ENCODE measurements at places on chromosomes 6 and 20.

DNA sequence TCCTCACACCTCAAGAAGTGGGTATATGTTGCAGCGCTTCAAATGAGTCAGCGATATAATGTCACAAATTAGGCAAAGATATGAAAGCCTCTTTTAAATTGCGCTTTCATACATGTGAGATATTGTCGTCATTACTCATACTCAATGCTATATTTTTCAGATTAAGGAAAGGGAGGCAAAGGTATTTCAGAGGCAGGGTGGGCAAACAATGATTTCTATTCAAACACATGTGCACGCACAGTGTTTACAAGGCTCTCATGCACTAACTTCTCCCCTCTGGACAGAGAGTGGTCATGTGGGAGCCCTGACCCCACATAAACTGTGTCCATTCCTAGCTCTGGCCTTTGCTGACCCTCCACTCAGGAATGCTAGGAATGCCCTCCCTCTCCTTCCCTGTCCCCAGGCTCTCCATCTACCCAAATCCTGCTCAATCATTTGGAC, 112.1 kb upstream of the TMEM170B start:
- DNase-seq = no peak

DNA sequence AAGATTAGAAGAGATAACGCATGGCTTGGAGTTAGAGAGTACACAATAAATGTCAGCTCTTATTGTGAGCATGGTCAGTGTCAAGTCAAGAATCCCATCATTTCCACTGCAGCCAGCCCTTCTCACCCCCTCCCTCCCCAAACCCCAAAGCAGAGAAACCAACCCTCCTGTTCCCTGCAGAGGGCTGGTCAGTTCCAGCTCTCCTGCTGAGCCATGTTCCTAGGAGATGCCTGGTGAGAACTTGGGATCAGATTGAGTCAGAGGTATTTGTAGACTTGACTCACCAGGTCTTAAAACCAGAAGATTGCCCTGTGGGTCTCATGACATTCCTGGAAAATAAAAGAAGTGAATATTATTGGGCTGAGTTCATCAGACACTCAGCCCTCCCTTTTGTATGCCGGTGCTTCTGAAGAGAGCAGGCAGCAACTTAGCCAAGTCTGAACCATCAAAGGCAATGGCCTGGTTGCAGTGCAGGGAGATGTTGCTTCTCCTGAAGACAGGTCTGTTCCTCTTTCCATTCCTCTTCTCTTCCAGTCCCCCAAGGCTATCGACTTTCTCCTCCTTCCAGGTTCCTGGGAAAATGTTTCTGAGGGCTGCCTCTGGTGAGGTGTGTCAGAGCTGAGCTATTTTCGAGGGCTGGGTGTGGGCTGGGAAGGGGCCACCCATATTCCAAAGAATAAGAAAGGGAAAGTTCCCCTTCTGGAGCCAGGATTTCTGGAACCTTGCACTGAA, 278.2 kb upstream of the SUPT3H start:
- no peak for DNase-seq

- DNase-seq = no peak
These were observed 751.5 kb downstream of the EPHA7 start for GRCh38 chr6:92667843-92668242.

DNA sequence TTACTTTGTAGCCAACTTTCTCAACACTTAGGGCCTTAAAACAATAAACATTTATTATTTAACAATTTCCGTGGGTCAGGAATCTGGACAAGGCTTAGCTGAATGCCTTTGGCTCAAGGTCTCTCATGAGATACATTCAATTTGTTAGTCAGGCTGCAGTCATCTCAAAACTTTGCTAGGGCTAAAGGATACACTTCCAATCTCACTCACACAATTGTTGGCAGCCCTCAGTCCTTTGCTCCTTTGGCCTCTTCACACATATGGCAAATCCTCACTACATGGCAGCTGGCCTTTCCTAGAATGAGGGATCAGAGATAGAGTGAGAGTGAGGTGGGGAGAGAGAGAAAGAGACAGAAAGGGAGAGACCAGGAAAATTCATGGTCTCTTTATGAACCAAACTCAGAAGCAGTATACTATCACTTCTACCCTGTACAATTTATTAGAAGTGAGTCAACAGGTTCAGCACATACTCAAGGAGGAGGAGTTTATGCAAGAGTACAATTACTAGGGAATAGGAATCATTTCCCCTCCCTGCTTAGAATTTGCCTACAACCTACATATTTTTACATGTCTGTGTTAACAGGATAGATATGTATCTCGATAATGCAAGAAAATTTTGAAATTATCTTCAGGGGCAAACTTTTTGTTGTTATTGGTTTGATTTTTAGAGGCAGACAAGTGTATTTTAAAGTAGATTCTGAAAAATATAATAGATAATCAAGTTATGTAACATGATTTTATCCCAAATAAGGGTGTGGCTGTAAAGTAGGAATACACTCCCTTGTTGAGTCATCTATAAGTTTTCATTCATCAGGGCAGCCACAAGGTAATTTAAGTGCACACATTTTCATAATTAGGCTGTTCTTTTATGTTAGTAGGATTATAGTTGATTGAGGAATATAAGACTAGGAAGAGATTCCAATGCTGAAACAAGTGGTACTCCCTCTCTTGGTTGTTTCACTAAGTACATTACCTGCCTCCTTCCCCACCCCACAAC, 85.9 kb upstream of the HMGCLL1 start:
- DNase-seq = no peak

DNA sequence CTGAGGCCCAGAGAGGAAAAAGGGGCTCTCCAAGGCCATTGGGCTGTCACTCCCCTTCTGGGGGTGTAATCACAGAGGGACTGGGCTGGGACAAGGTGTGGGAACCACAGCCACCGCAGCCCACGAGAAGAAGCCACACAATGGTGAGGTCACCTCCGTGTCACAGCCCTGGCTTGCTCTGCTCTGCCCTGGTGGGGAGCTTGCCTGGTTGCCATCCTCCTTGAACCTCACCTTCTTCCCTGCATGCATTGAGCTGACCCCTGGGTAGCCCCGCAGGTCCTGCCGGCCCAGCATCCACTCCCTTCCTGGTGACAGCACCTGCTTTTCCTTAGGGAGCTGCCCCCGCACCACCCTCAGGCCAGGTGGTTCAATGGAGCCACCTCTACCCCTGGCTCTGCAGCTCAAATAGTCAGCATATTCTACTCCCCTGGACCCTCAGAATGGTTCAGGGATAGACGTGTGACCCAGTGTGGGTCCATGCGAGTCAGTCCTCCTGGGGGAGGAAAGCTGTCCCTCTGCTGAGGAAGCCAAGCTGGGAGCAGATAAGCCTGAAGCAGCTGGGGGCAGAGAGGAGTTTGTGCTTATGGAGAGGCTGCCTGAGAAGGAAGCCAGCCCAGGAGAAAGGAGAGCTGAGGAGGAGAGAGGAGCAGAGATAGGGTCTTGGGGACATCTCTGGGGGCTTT, 21.3 kb downstream of the RBM38 start:
- no peak for DNase-seq

- no peak for DNase-seq
These were observed 6.7 kb downstream of the PSMA7 start for GRCh38 chr20:62136283-62137091.

GRCh38 chr6:95693108-95693507, 115.8 kb downstream of the MANEA start:
- no peak for DNase-seq

GRCh38 chr6:73624896-73625295, 28.9 kb downstream of the SLC17A5 start:
- no peak for DNase-seq

GRCh38 chr6:45567879-45568278, 190.1 kb upstream of the SUPT3H start:
- DNase-seq = no peak

GRCh38 chr20:14568225-14568624, 230.8 kb upstream of the FLRT3 start:
- no peak for DNase-seq

DNA sequence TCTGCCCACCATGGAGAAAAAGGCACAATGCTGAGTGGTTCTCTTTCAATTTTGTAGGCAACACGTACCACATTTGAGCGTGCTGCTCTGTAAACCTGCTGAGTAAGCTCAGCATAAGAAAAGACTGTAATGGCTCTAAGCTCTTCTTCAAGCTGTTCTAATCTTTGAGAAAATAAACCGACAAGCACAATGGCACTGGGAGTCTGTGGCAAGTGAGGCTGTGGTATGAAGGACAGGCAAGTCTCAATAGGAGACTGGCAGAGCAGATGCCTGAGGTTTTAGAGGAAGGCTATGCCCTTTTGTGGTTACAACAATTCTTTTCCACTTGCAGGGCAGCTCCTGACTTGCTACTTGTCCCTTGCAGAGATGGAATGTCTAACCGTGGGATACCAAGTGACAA, 136.7 kb upstream of the EXOC2 start:
- no peak for DNase-seq

Data from stimulated activated naive B cell treated with anti-CD40 and anti-IgM and Interleukin-4, amounts not matched to agents 10 μg/mL and 1 μg/mL and 100 μg/mL, for 72 hours (primary cell).